GM23338 (cell line): ENCODE measurements at places on chromosomes 1 and 21.

DNA sequence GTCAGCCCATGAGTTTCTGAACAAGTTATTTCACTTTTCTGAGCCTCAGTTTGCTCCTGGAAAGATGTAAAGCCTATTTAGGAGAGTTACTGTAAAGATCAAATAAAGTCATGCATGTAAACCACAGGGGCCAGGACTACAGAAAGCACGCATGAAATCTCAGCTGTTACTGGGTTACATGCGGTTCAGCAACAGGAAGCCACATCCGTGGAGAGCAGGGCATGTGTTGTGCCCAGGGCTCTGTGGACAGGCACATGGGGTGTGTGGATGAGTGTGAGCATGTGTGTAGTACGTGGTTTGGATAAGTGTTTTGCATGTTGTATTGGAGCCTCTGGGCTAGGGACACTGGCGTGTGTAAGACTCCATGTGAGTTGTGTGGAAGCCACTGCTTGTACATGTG is 2.2 kb upstream of the EPHA2 start:
- no peak for DNase-seq

GRCh38 chr1:45722809-45723208 is 27.6 kb downstream of the IPP start:
- no peak for DNase-seq

GRCh38 chr1:97145321-97145956 is 423.9 kb downstream of the PTBP2 start:
- DNase-seq: no peak

DNA sequence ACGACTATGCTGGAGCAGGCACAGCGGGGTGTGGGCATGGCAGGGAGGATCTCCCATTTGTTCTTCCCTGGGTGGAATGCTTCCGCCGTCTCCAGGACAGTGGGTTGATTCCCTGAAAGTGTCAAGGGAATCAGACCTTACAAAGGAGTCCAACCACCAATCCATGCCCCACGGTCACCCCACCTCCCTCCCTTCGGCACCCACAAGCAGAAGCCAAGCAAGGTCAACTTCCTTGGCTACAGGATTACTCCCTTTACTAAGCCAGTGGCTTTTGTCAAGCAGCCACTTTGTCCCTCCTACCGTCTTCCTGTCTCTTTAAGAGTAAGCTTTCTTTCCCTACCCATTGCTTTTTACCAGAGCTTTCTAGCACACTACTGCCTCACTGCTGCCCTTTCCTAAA is 15.9 kb upstream of the NUAK2 start:
- no peak for DNase-seq

DNA sequence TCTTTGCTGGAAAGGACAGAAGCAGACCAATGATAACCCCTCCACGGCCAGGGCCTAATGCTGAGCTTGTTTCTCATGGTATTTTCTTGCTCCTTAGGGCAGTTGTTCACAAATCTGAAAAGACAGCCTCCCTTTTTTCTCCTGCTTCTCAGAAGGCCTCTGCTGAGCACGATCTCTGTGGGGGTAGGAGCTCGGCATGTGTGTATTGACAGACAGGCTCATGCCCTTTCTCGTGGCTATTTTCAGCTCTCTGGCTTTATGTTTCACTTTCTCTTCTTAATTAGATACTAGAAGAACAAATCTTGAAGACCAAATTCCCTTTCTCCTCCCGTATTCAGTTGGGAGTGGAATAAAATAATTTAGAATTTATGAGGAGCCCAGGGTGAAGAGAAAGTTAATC is 768 bp upstream of the RIIAD1 start:
- DNase-seq: no peak

GRCh38 chr21:35077975-35078374 is 28.9 kb upstream of the RUNX1 start:
- DNase-seq: no peak

DNA sequence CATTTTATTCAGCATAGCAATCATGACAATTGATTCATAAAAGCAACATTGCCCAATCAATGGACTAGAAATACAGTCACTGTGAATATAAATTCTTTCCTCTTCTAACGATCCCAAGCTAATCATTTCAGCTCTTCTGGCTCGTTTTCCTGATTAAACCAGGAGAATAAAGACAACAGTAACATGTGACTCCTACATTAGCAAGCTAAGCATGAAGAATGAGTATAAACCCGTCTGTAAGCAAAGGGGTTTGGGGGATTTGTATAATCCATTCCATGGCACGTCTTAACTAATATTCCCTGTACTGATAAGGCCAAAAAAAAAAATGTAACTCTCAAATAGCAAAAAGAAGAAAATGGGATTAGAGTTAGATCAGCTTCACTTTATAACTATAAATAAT is 21.6 kb downstream of the IRF2BP2 start:
- no peak for DNase-seq

DNA sequence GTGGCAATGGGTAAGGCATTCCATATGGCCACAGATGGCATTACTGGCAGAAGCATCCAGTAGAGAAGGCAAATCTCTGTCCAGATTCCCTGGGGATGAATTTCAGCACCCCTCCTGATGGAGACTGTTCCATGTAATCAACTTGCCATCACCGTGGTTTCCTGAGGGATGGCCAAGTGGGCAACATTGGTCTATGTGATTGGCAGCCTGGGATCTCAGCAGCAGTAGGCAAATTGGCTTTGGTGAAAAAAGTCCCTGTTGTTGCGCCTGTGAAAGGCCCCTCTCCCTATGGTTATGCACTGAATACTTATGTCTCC is 19.3 kb downstream of the DMRTB1 start:
- no peak for DNase-seq

GRCh38 chr1:70376196-70376595 is 21.7 kb upstream of the ANKRD13C start:
- DNase-seq: no peak

DNA sequence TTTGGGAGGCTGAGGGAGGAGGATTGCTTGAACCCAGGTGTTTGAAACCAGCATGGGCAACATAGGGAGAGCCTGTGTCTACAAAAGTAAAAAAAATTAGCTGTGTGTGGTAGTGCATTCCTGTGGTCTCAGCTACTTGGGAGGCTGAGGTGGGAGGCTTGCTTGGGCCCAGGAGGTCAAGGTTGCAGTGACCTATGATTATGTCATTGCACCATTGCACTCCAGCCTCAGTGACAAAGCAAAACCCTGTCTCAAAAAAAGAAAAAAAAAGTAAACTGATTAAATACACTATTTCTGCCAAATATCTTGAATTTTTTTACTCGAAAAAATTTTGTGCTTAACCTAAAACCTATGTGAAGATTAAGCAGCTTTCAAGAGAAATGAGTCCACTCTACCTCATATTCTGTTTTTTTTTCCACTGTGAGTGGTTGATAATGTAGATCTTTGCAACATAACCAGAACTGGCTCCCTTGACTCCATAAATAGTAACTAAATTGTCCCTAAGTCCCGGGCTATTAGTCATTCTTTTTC is 19.4 kb upstream of the ZNF281 start:
- no peak for DNase-seq

GRCh38 chr21:36602735-36603134 is 96.2 kb upstream of the SIM2 start:
- DNase-seq: no peak

- DNase-seq: no peak
Measured at GRCh38 chr1:246160905-246161304, 346.2 kb downstream of the SMYD3 start.

DNA sequence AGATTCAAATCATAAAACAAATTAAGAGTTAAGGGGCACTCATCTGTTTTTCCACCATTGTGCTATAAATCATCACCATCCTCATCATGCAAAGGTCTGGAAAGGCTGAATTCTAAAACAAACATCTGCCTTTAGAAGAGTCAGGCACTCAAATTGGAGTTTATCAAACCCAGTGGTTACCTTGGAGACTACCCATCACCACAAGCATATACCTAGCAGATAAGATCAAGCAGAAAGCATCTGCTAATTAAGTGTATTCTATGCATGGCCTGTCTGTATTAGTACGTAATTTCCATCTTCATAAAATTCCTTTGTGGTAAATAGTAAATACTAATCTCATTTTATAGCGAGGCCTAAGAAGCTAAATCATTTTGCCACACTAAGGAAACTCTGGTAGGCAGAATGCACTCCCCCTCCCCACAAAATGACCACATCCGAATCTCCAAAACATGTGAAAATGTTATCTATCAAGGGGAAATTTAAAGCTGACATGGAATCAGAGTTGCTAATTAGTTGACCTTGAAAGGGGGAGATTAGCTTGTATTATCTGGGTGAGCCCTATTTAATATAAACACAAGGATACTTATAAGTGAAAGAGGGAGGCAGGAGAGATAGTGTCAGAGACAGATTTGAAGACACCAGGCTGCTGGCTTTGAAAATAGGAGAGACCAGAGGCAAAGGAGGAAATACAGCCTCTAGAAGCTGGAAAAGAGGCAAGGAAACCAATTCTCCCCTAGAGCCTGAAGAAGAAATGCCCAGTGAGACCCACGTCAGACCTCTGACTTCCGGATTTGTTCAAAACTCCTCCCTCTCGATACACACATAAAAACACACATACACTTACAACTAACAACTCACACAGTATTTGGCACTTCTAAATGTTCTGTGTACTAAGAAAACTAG is 23.2 kb downstream of the ARID4B start:
- DNase-seq: no peak

- DNase-seq: no peak
Measured at GRCh38 chr21:26836528-26836927, 8.7 kb downstream of the ADAMTS1 start.

DNA sequence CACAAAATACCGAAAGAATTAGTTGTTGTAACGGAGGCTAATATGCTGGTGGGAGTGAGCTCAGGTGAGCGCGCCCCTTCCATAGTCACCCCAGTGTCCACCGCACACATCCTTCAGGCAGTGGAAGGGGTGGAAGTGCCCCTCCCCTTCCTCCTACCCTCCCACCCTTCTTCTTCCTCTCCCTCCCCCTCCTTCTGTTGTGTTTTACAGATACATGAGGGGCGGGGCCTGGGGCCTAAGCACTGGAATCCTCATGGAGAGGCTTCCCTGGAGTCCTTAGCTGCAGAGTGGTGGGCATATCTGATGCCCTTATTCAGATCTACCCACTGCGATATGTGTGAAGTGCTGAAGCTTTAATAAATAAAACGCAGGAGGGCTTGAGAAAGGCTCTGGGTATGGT is 10.3 kb upstream of the ADARB1 start:
- no peak for DNase-seq

- no peak for DNase-seq
Measured at GRCh38 chr21:45146801-45147200, 72.4 kb downstream of the ADARB1 start.

DNA sequence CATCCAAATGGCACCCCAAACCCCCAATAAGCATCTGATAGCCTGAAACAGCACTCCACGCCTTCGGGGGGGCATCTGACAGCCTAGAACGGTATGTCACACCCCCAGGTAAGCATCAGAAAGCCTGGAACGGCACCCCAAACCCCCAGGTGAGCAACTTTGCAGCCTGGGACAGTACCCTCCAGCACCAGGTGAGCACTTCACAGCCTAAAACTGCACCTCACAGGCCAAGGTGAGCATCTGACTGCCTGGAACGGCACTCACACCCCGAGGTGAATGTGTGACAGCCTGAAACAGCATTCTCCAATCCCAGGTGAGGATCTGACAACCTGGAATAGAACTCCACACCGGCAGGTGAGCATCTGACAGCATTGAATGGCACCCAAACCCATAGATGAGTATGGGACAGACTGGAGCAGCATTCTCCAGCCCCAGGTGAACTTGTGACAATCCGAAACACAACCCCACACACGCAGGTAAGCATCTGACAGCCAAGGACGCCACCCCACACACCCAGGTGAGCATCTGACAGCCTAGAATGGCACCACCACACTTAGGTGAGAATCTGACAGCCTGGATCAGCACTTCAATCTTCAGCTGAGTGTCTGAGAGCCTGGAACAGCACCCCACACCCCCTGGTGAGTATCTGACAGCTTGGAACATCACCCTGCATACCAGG is 18.3 kb upstream of the MMEL1 start:
- no peak for DNase-seq

GRCh38 chr1:226223786-226224244 is 351 bp downstream of the MIXL1 start:
- peak; percentile 77 for DNase-seq

DNA sequence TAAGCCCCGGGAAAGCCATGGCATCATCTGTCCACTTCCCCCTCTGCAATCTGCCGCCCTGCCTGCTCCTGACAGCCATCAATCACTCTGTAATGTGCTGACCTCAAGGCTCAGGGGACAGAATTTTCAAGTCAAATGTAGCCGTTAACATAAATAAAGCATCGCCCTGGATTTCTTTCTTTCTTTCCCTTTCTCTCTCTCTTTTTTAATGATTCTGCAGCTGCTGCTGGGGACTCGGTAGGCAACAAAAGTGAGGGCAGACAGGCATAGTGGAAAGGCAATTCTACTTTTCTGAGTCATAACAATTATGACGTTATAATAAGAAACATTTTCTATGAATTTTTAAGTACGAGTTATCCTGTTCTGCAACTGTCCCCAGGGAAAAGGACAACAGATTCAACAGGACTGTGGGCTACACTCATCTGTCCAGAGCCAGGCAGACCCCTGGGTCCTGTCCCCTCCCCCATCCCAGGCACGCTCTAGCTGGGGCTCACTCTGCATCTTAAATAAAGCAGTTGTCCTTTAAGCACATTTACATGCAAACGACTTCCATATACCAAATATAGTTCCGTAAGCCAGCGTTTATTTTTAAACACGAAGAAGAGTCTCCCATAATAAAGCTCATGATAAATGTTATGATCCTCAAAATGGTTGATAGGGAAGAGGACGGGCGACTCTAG is 78.7 kb downstream of the SSBP3 start:
- no peak for DNase-seq

DNA sequence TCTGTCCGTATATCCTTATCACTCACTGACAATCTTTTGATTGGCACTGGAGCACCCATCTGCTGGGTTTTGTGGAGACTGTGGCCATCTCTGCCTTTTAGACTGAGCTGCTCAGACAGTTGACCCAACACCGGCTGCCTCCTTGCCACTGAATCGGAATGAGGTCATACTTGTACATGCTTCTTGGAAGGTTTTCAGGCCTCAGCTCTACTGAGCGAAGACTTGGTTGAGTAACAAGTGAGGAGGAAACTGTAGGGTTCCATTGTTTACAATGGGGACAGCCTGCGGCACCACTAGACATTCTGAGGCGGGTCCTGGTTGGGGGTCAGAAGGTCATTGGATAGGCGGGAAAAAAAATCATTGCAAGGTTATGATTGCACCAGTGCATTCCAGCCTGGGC is 320.3 kb downstream of the KIF26B start:
- DNase-seq: no peak

GRCh38 chr1:220880362-220880670 is 1.1 kb downstream of the HLX start:
- no peak for DNase-seq

GRCh38 chr1:180365039-180365438 is 135.0 kb downstream of the LHX4 start:
- peak; percentile 67 for DNase-seq

DNA sequence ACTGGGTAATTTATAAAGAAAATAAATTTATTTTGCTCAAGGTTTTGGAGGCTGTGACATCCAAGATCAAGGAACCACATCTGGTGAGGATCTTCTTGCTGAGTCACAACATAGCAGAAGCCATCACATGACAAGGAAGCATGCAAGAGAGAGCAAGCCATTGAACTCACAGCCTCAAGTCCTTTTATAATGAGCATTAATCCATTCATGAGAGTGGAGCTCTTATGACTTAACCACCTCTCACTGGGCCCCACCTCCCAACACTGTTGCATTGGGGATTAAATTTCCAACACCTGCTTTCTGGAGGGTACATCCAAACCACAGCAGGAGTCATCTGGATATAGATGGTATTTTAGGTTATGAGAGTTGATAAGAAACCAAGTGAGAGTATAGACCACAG is 20.6 kb upstream of the EGLN1 start:
- no peak for DNase-seq
